ENCODE measurements at places on chromosomes 1 and 21. TPM values are rescaled to one million over a fixed set of nuclear protein-coding genes. Genes with fewer than 3 reads are reported as not detected.

Gene NEK2
- 2.9 TPM for total RNA-seq

Gene LRRC38
- not detected for total RNA-seq

Gene FOXE3
- not detected for total RNA-seq

Gene GBP4
- 27.0 TPM for total RNA-seq

Gene MYOM3
- total RNA-seq: 0.23 TPM

Gene COL6A2
- 140 TPM for total RNA-seq

Gene EPHA8
- total RNA-seq: not detected

Gene CFAP57
- 0.29 TPM for total RNA-seq

Gene PKP1
- 0.15 TPM for total RNA-seq

GRCh38 chr21:36968414-36968813, 1.9 kb upstream of the HLCS start:
- no peak for DNase-seq

- no peak for DNase-seq
These were observed 57.7 kb downstream of the SCMH1 start for GRCh38 chr1:41184446-41184845.

GRCh38 chr1:180237869-180238476, 7.9 kb downstream of the LHX4 start:
- DNase-seq: no peak

- no peak for DNase-seq
These were observed 505 bp downstream of the LMOD1 start for GRCh38 chr1:201945863-201946223.

DNA sequence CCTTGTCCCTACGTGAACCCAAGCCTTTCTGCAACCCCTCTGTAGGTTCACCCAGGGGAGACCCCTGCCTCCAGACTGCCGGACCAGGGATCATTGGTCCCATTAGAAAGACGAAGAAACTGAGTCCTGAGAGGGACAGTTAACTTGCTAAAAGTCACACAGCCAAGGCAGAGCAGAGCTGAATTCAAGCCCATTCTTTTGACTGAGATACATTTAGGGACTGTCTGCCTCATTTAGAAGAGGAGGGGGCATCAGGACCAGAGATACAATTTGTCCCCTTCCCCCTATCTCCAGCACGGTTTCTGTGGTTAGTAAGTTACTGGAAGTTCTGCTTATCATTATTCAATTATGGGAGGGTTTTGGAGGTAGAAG, 19.1 kb downstream of the KCNQ4 start:
- no peak for DNase-seq

- no peak for DNase-seq
These were observed 41.4 kb downstream of the ANP32E start for GRCh38 chr1:150194381-150195031.
